Suppressor macrophage treated with lipopolysaccharide for 1 hour (primary cell): ENCODE measurements at places on chromosomes 11 and 22.

GRCh38 chr22:17705951-17706900 is 67.7 kb downstream of the BCL2L13 start:
- peak; percentile 93 for DNase-seq

- DNase-seq = no peak
Observed at GRCh38 chr11:133966921-133967598, 10.3 kb upstream of the IGSF9B start.

GRCh38 chr22:44721213-44721612 is 19.2 kb downstream of the PRR5 start:
- DNase-seq = no peak

- no peak for DNase-seq
Observed at GRCh38 chr11:68044898-68045351, 6.1 kb downstream of the TCIRG1 start.

DNA sequence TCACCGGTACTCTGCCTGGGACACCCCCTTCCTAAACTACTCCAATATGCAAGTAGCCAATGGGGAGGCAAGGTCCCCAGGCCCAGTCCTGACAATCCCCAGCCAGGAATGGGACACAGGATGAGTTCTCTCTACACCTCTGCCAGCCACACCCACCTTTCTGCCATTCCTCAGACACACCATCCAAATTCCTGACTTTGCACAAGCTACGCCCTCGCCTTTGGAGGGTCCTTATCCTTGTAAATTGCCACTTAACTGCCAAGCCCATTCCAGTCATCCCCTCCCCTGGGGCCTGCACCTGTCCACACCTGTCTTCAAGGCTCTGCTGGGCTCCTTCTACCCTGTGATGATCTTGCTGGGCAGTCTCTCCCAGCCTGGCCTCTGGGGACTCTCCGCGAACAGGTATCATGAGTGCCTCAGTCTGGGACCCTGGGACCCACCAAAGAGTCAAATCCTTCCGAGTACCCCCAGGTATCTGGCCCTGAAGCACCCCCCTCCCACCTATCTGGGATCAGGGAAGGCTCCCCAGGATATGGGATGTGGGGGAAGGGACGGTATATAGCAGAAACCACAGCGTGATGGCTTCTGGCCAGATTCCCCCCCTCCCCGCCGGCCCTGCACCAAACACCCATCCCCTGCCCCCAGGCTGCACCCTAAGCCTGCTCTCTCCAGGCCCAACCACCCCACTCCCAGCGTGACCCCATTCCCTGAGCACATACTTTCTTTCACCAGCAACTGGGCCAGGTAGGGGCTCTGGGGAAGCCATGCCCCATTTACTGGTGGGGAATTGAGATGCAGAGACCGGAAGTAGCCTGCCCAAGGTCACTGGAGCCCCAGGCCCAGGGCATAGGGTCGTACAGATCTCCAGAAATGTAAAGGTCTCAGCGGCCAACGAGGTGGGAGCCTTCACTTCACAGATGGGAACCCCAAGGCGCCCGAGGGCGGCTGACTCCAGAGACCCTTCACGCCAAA is 806 bp downstream of the ARAP1 start:
- DNase-seq = no peak

DNA sequence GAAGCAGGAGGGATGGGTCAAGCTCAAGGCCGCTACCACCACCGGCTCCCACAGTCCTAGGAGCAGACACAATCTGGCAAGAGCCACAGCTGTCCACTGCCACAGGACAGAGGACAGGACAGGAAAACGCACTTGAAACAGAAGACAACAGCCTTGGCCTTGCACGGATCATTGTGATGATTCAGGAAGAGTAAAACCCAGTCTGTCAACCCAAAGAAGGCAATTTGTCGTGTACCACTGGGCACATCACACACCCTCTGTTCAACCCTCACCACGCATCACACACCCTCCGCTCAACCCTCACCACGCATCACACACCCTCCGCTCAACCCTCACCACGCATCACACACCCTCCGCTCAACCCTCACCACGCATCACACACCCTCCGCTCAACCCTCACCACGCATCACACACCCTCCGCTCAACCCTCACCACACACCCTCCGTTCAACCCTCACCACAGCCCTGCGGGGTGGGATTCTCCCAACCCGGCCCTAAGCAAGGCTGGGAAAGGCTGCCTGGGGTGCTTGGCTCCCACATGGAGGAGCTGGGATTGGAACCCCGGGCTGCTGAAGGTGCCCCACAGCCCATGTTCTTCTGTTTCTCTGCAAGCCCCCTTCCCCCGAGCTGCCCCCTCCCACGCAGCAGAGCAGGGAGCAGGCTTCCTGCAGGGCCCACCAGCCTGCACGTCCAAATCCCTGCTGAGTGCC is 11.3 kb upstream of the CDC42BPG start:
- peak; percentile 49 for DNase-seq
